ENCODE measurements at places on chromosomes 12 and 14.

DNA sequence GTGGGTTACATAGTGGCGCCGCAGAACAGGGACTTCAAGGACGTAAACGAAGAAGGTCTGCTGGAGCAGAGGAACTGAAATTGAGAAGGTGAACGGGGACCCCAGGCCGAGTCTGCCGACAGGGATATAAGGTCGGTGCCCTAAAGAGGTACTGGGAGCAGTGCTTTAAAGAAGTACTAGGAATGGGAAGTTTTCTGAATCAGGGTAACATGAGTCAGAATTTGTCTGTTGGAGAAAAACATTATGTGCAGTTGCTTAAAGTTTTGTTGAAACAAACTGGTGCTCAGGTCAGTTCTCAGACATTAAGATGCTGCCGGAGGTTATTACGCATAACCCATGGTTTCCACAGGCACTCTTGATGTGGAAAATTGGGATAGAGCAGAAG lies 14.8 kb upstream of the SLC10A1 start:
- DNase-seq = no peak

- DNase-seq = no peak
These were observed 27.3 kb downstream of the PNMA1 start for GRCh38 chr14:73686901-73687300.

DNA sequence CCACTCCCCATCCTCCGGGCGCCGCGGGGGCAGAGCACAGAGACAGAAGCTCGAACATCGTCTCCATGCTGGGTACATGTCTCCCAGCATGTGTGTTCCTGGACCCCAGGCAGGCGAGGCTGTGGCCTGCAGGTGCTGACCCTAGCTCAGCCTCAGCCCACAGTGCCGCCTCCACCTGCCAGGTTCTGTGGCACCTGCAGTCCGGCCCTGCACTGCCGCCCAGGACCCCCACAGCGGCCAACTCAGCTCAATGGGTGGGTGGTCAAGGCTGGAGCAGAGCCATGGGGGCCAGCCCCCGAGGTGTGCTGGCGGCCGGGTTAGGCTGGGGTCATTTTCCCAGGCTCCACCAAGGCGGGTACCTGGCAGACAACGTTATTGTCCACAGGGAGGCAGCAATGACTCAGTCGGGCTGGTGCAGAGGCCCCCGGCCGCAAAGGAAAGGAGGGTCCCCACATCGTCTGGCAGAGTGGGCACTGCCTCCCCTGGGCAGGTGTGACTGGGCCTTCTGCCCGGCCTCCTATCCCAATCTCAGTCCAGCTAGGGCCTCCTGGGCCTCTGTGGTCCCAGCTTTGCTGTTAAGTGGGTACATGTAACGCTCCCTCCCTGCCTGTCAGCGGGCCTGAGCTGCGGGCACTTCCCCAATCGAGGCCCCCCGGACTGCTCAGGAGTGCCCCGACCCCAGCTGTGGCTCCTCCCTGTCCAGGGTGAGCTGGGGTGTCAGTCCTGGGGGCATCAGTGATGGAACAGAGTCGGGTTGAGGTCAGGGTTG lies 20.2 kb upstream of the NUDT14 start:
- no peak for DNase-seq

GRCh38 chr14:73829526-73830431 lies 21.9 kb upstream of the PTGR2 start:
- no peak for DNase-seq

- no peak for DNase-seq
These were observed 720.5 kb downstream of the VRK1 start for GRCh38 chr14:97517566-97518234.

- DNase-seq = peak; percentile 56
These were observed 79.0 kb downstream of the TMX1 start for GRCh38 chr14:51318813-51319597.

DNA sequence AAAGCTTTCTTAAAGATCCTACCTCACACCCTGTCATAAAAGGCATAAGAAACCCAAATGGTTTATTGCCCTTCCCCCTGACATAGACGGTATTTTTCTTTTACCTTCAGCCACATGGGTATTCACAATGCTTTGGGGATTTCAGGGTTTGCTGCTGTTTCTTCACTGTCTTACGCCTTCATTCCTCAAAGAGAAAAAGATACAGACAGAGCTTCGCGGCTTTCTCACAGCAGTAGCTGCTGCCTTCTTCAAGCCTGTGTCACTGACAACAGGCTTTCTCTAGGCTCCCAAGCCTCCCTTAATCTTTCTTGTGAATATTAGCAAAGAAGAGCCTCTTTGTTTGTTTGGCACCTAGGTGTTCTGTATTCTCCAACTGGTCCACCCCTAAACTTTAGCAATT lies 197.4 kb upstream of the ARID2 start:
- no peak for DNase-seq

DNA sequence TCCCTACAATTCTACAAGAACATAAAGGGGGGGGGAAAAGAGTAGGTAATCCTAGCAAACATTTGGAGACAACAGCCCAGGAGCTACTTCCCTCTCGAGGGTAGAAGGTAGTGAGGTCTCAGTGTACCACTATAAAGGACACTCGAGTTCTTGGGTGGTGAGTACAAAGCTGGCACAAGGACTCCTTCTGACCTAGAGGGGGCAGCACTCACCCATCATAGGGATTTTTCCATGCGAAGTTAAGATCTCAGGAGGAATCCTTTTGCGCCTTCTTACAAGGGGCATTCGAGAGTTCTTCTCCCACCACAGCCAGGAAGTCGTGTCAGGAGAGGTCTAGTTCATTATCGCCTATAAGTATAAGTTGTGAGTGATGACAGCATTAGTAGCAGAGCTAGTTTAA lies 200.2 kb upstream of the RBM19 start:
- DNase-seq = peak; percentile 42

DNA sequence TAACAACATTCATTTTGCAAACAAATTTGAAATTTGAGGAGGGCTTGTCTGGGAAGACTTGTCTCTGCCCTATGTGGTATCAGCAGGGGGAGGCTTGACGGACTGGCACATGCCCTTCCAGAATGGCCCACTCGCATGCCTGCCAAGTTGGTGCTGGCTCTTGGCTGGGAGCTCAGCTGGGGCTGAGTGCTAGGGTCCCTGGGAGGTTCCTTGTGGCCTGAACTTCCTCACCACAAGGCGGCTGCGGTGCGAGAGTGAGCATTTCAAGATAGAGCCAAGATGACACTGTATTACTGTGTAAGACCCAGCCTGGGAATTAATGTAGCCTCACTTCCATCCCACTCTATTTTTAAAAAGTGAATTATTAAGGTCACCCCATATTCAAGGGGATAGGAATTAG lies 271.6 kb upstream of the PLEKHG7 start:
- no peak for DNase-seq

GRCh38 chr14:27485193-27485592 lies 887.4 kb upstream of the NOVA1 start:
- DNase-seq = no peak

DNA sequence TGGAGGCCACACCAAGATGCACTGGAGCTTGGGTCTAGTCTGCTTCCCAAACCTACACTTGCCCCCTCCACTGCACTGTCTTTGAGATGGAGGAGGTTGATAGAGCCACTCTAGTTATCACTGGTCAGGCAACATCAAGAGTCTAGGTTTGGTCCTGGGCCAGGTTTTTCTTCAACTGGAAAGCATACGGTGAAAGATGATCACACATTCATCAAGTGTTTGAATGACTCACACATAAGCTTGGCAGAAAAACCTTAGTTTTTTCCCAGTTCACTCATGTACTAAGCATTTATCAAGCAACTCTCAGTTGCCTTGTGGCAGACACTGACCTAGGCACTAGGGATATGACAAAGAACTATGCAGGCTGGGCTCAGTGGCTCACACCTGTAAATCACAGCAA lies 84.5 kb downstream of the PLEKHG3 start:
- no peak for DNase-seq

- DNase-seq = peak; percentile 47
These were observed 6.1 kb downstream of the HOXC10 start for GRCh38 chr12:53991077-53991460.

DNA sequence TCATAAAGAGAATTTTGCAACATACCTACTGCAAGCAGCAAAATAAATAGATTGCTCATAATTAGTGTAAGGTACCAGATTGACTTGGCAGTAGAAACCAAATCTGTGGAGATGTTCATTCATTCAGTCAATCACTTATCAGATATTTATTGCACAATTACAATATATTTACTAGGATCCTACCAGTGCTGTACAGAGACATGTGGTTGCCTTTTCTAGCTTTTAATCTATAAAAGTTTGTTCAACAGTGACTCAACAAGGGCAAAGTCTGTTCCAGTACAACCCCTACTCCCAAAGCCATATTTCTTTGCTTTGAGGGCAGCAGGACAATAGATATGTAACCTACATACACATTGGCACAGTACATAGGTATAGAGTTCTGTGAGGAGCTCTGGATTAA lies 27.3 kb downstream of the ABCD2 start:
- no peak for DNase-seq

DNA sequence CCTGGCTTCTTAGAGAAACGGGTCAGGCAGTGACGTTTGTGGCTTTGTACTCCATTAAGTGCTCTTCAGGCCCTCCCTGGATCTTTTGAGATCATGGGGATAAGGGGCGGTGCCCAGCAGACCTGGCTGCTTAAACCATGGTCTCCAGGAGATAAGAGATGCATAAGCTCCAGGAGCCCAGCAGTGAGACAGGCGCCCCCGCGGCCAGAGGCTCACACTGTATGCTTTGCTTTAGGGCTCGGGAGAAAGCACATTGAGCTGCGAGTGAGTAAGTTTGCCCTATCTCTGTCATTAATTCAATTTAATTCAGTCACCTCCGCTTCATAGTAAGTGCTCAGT lies 359.5 kb downstream of the CACNA1C start:
- DNase-seq = no peak

- no peak for DNase-seq
These were observed 19.6 kb upstream of the KERA start for GRCh38 chr12:91077228-91077954.

DNA sequence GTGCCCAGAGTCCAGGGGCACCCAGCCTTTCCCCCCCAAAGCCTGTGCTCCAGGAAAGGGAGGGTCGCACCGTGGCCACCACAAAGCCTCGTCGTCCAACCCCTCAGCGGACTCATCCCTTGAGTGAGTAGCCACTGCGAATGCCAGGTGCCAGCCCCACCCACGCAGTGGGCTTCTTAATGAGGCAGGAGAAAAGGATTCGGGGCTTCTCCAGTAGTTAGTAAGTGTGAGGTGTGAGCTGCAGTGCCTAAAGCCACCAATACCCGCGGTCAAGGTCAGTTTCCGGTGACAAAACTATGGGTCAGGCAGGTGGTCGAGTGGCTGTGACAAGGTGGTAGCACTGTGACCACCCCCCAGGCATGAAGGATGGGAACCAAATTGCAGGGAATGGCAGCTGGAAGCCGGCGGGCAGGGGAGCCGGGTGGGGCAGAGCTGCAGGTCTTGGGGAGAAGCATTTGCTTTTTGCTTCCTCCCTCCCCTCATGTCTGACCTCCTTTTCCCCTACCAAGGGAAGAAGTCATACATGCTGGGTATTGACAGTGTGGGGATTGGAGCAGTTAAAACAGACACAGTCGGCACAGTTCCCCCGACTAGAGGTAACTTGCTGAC lies 8.0 kb downstream of the RAN start:
- DNase-seq = no peak

GRCh38 chr12:128978067-128978466 lies 124.8 kb downstream of the GLT1D1 start:
- DNase-seq = no peak

GRCh38 chr14:91135039-91135438 lies 21.2 kb downstream of the DGLUCY start:
- DNase-seq = no peak

DNA sequence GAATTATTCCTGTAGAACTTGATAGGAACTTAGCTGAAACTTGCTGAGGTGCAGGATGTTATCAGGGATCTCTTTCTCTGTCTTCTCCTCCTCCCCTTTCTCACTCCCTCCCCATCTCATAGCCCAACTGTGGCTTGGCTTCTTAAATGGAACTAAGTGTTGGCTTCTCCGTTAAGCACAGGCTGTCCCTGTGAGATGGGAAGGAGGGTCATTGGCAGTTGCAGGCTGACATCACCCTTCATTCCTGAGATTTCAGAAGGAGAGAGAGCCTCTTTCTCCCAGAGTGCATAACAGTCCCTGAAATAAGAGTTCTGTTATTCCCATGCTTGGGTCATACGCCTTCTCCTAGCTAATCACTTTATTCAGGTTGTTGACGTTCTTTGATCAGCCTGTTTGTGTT lies 162.0 kb downstream of the UNC79 start:
- no peak for DNase-seq

DNA sequence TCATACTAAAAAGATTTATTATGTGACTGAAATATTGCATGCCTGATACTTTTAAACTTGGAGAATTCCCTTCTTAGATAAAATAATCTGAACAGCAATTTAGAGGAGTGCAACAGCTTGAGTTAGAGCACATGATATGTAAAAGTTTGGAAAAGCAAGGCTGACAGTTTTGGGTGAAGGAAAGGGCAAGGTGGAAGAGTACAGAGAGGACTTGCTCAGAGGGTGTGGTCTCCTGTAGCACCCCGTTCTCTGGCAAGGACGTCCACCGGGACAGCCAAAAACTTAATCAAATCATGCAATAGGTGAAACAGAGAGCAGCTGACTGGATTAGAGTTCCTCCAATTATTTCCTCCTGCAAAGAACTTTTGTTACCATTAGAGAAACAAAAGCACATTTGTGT lies 65.2 kb upstream of the PDZRN4 start:
- DNase-seq = no peak

DNA sequence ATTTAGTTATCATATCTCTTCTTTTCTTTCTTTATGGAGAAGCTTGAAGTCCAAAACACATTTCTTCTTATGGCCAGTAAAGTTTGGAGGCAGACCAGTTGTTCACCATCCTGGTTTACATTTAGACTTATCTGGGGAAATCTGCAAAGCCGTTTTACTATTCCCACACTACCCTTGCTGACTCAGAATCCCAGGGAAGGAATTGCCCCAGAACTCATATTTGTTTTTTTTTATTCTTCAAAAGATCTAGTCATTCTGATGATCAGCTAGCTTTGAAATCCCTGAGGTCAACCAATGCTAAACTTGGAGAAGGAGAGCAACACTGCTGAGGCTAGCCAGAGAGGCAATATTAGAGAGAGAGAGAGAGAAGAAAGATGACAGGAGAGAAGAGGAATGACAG lies 12.3 kb upstream of the LMO3 start:
- no peak for DNase-seq

GRCh38 chr12:57451233-57451778 lies 3.8 kb upstream of the INHBE start:
- no peak for DNase-seq

DNA sequence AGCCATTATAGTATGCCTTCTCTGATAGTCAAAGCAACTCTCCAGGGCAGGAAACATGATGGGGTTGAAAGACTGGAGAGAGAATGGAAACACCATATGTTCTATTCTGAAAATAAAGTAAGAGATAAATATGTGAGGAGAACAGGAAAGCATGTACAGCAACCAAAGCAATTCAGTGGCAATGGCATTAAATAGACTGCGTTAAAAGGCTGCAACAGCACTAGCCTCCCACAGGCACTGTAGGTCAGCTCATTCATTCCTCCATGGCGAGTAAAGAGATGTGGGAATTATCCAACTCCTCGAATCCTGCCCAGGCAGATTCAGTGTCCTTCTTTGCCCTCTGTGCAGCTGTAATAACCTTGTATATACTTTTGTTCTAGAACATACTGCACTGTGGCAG lies 43.8 kb downstream of the ANO6 start:
- no peak for DNase-seq

GRCh38 chr14:50796390-50796789 lies 34.6 kb downstream of the NIN start:
- no peak for DNase-seq

- peak; percentile 78 for DNase-seq
These were observed at the start of the genes BAG5 and COA8 for GRCh38 chr14:103562429-103563225. Gene BAG5 (minus strand): TSS chr14:103562657. CDS start chr14:103561164, 1,493 bp downstream. Gene COA8 (plus strand): TSS chr14:103562960. CDS start chr14:103563002, 42 bp downstream.

All from cerebellar cortex (tissue), 1 donor.